ENCODE measurements at places on chromosomes 2 and 18.

DNA sequence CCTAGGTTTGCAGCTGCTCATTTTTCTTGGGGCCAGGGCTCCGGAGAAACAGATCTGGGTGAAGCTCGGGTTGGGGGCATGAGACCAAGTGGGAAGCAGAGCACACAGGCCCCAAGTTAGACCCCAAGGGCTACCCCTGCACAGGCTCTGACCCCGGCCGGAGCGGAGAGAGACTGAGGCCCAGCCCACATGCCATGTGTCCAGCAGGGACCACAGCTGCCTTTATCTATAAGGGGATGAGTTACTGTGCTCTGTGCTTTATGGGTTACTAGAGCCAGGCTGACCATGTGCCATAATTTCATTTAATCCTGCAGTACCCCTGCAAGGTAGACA is 30.3 kb upstream of the PRLH start:
- DNase-seq = no peak

DNA sequence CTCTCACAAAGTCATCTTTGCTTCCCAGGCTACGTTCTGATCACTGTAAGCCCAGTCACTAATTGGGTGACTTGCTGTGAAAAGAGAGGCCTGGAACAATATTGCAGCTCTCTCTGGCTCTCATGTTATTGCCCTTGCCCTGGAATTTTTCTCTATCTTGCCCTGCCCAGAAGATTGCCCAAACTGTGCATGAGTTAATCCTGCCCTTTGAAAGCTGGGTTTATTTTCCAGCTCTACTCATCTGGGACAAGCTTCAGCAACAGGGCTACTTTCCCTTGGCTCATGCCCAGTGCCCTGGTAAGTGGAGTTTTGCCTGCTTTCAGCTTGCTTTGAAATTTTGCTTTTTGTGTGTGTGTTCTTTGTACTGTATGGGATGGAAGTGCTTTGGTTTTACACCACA is 6.9 kb upstream of the EHBP1 start:
- no peak for DNase-seq

DNA sequence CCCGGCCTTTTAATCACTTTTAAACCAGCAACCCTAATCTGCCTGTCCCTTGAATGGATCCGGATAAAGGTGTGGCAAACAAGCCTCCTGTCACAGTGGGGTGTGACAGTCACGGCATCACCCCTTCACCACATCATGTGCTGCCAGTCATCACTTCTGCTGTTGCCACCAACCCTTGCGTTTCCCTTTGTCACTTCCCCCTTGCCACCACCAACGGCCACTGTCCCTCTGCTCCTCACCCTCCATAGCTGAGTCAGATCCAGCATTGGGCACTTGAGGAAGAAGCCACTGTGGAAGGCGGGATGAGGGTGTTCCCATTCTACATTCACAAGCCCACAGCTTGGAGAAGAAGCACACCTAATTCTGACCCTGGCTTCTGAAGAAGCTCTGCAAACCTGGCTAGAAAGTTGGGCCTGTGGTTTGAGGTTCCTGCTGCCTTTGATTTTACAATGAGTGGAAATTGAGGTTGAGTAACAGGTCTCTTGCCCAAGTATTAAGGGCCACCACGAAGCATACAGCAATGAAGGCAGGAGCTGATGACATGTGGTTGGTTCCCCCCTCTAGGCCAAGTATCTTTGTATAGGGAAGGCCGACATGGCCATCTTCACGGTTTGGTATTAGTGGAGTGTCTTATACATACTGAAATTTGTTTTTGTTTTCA is 22.9 kb upstream of the DARS1 start:
- no peak for DNase-seq

- no peak for DNase-seq
Measured at GRCh38 chr2:223801736-223802135, 35.6 kb downstream of the AP1S3 start.

DNA sequence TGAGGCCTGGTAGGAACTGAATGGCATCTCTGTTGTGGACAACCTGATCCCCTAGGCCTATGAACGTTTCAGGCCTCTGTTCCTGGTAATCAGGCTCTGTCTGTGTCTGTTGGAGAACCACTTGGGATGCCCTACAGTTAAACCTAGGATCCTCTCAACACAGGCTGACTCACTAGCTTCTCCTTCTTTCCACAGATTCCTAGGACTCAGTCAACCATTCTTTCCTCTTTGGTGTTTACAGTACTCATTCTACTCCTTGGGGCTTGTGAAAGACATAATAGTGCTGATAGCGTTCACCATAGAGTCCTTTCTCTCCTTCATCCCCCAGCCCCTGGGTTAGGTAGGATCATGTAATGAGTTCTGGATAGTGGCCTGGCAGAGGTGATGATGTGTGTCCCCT is 544.3 kb downstream of the METTL4 start:
- no peak for DNase-seq
